ENCODE measurements at places on chromosomes 1 and 21.

DNA sequence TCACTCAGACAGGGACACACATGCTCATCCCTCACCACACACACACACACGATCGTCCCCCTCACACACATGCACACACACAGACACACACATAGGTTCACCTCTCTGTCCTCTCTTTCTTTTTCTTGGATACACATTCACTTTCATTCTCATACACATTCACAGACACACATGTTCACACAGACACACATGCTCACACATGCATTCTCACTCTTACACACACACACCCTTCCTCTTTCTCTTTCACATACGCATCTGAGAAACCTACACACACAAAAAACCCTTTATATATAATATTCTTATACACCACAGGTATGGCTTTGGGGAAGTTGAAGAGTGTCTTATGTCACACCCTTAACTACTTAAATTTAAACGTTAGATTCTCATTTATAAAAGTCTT lies 248.6 kb upstream of the RUNX1 start:
- H3K27me3 ChIP-seq, result no peaks in the 10 kb centered on the region
- DNase-seq, result no peak
- H3K4me3 ChIP-seq, result no peak overlapping the region
- H3K36me3 ChIP-seq, result no peaks in the 10 kb centered on the region
- H3K27ac ChIP-seq, result no peak overlapping the region

GRCh38 chr1:246923482-246923881 lies 8.3 kb downstream of the AHCTF1 start:
- no peak for DNase-seq
- no peak overlapping the region for H3K27ac ChIP-seq
- H3K4me3 ChIP-seq, result no peak overlapping the region
- H3K27me3 ChIP-seq, result no peaks in the 10 kb centered on the region
- H3K4me1 ChIP-seq, result peaks cover 40% of the 10 kb centered on the region
- peaks cover 3% of the 10 kb centered on the region for H3K36me3 ChIP-seq

DNA sequence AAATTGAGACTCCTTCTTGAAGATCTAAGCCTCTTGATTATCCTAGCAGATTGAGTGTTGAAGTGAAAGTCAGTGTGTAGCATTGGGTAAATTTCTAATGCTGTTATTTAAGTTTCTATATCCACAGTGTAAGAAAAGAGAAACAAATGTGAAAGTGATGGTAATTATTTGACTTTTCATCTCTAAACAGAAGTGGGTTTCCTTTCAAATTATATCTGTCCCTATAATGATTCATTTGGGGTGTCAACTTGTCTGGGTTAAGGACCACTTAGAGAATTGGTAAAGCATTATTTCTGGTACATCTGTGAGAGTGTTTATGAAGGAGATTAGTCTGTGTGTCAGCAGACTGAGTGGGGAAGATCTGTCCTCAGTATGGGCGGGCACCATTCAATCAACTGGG lies 133.0 kb upstream of the HMCN1 start:
- no peaks in the 10 kb centered on the region for H3K27me3 ChIP-seq
- H3K36me3 ChIP-seq, result no peaks in the 10 kb centered on the region
- no peaks in the 10 kb centered on the region for H3K4me1 ChIP-seq

DNA sequence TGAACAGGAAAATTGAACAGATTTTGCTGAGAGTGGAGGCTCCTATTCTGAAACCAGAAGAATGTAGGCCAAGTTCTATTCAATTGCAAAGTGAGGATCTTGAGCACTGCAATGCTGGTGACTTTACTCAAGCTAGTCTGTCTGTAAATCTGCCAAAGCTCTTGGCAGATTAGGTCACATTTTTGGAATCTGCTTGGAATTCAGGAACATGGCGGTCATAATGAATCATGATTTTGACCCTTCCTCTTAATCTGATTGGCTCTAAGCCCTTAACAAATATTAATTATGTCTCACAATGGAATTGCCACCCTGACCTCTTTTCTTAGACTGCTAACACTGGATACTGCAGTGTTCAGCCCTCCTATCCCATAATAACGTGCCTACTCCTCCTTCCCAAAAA lies 7.2 kb upstream of the GNG12 start:
- H3K36me3 ChIP-seq, result no peaks in the 10 kb centered on the region
- H3K4me3 ChIP-seq, result no peak overlapping the region
- H3K27me3 ChIP-seq, result no peaks in the 10 kb centered on the region
- H3K27ac ChIP-seq, result peak overlapping the region; percentile 74
- DNase-seq, result no peak

GRCh38 chr1:7442918-7443317 lies 328.2 kb upstream of the VAMP3 start:
- H3K36me3 ChIP-seq, result no peaks in the 10 kb centered on the region
- no peaks in the 10 kb centered on the region for H3K4me1 ChIP-seq
- no peaks in the 10 kb centered on the region for H3K27me3 ChIP-seq
- DNase-seq, result no peak

DNA sequence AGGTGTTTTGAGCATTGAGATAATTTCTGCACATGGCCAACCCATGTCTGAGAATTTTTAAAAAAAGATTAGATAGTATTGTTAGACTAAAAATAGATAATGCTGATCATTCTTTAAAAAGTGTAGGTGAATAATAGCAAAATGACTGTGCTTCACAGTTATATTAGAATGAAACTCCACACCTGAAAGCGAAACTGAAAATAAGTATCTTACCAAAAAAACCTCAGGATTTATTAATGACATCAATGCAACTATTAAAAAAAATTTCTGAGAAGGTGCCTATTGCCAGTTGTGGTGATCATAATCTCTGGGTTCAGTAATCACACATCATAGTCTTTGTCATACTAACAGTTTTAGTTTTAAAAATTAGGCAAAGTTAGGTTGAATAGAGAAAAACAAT lies 36.5 kb downstream of the PLA2G4A start:
- no peak for DNase-seq
- H3K36me3 ChIP-seq, result no peaks in the 10 kb centered on the region
- H3K27me3 ChIP-seq, result no peaks in the 10 kb centered on the region
- H3K27ac ChIP-seq, result no peak overlapping the region

- H3K27me3 ChIP-seq, result no peaks in the 10 kb centered on the region
- H3K4me3 ChIP-seq, result no peak overlapping the region
- H3K36me3 ChIP-seq, result peaks cover 16% of the 10 kb centered on the region
- H3K4me1 ChIP-seq, result no peaks in the 10 kb centered on the region
- H3K27ac ChIP-seq, result no peak overlapping the region
Observed at GRCh38 chr1:44870096-44870495, 27.0 kb upstream of the PTCH2 start.

DNA sequence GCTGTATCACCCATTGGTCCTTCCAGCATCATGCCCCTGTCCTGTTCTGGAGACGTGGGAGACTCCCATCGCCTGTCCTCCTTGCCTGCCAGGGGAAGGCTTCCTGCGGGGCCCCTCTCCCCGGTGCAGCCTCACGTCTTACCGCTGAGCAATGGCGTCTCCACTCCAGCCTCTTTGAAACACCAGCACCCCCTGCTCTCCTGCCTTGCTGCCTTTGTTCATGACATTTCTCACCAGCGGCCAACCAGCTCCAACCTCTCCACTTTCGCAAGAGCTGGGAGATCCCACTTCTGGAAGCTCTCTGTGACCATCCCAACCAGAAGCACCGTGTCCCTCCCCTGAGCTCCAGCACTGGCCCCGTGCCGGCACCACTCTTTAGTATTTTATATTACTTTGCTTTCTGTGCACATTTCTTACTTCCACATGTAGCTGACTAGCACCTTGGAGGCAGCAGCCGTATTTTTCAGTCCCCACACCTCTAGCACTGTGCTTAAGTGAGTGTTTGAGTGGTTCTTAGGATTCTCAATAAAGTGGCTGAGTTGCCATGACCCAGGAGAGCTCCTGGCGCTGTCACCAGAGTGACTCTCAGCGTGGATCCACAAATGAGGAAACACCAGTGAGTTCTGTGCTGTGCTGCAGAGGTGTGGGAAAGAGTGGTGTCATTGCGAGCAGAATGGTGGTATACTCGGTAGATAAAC lies 83.5 kb downstream of the ATP5PO start:
- peaks cover 24% of the 10 kb centered on the region for H3K4me1 ChIP-seq
- no peak overlapping the region for H3K4me3 ChIP-seq
- H3K27ac ChIP-seq, result peak overlapping the region; percentile 61
- H3K36me3 ChIP-seq, result no peaks in the 10 kb centered on the region

DNA sequence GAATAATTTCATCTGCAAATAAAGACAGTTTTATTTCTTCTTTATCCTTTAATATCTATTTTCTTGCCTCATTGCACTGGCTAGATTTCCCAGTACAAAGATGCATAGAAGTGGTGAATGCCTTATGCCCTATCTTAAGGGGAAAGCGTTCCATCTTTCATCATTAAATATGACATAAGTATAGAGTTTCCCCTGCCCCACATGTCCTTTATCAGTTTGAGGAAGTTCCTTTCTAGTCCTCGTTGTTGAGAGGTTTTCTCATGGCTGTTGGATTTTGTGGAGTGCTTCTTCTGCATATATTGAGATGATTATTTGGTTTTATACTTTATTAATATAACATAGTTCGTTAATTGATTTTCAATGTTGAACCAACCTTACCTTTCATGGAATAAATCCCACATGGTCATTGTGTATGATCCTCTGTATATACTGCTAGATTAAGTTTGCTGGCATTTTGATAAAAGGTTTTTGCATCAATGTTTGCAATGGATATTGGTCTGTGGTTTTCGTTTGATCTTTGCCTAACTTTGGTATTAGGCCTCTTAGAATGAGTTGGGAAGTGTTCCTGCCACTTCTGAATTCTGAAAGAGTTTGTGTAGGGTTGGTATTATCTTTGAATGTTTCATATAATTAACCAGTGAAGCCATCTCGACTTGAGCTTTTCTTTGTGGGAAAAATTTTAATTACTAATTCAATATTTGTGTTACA lies 15.6 kb downstream of the PRKACB start:
- H3K4me3 ChIP-seq, result no peak overlapping the region
- H3K27ac ChIP-seq, result no peak overlapping the region
- no peaks in the 10 kb centered on the region for H3K36me3 ChIP-seq
- H3K27me3 ChIP-seq, result no peaks in the 10 kb centered on the region

GRCh38 chr1:60848583-60849188 lies 233.7 kb upstream of the NFIA start:
- no peak for DNase-seq
- H3K27me3 ChIP-seq, result no peaks in the 10 kb centered on the region
- no peak overlapping the region for H3K4me3 ChIP-seq
- no peaks in the 10 kb centered on the region for H3K36me3 ChIP-seq
- no peak overlapping the region for H3K27ac ChIP-seq
- H3K4me1 ChIP-seq, result no peaks in the 10 kb centered on the region

GRCh38 chr1:176541663-176542062 lies 78.7 kb downstream of the PAPPA2 start:
- H3K4me3 ChIP-seq, result no peak overlapping the region
- H3K4me1 ChIP-seq, result no peaks in the 10 kb centered on the region
- no peaks in the 10 kb centered on the region for H3K36me3 ChIP-seq
- no peak overlapping the region for H3K27ac ChIP-seq

GRCh38 chr1:24606296-24606605 lies 36.9 kb upstream of the SRRM1 start:
- no peaks in the 10 kb centered on the region for H3K27me3 ChIP-seq
- no peaks in the 10 kb centered on the region for H3K36me3 ChIP-seq
- DNase-seq, result no peak
- no peak overlapping the region for H3K27ac ChIP-seq

GRCh38 chr1:4176841-4177240 lies 276.8 kb upstream of the C1orf174 start:
- no peak overlapping the region for H3K27ac ChIP-seq
- no peaks in the 10 kb centered on the region for H3K27me3 ChIP-seq
- no peak overlapping the region for H3K4me3 ChIP-seq
- H3K36me3 ChIP-seq, result no peaks in the 10 kb centered on the region

DNA sequence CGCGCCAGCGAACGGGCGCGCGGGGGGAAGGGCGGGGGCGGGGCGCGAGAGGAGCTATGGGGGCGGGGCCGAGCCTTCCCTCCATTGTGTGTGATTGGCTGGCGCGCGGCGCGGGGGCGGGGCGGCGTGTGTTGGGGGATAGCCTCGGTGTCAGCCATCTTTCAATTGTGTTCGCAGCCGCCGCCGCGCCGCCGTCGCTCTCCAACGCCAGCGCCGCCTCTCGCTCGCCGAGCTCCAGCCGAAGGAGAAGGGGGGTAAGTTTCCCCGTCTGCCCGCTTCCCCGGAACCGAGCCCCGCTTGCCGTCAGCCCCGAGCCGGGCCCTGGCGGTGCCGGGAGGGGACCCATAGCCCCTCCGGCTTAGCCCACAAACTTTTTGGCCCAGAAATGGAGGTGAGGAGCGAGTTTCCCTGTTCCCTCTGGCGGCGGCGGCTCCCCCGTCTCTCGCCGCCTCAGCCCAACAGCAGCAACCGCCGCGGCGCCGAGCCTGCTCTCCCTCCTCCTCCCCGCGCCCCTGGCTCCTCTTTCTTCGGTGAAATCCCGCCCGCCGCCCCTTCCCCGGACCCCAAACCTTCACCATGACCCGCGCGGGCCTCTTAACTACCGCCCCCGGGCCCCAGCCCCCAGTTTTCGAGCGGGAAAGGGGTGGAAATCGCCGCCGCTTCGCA lies at the start of gene H3-3A:
TSS of gene H3-3A (plus strand) at position 159 of the 666 bp plus-strand sequence. CDS start 1,636 bp downstream, outside the sequence.
- no peaks in the 10 kb centered on the region for H3K27me3 ChIP-seq
- H3K27ac ChIP-seq, result peak within 1 kb of the TSS; percentile 94
- DNase-seq, result peak; percentile 98

Measured in thoracic aorta (tissue), 2 donors.